ENCODE measurements at places on chromosomes 11 and 22.
A peak's percentile ranks its signal among the peaks of the same experiment; 100 is the strongest.

- no peak for DNase-seq
Observed at GRCh38 chr11:133325711-133326110, 206.6 kb downstream of the OPCML start.

DNA sequence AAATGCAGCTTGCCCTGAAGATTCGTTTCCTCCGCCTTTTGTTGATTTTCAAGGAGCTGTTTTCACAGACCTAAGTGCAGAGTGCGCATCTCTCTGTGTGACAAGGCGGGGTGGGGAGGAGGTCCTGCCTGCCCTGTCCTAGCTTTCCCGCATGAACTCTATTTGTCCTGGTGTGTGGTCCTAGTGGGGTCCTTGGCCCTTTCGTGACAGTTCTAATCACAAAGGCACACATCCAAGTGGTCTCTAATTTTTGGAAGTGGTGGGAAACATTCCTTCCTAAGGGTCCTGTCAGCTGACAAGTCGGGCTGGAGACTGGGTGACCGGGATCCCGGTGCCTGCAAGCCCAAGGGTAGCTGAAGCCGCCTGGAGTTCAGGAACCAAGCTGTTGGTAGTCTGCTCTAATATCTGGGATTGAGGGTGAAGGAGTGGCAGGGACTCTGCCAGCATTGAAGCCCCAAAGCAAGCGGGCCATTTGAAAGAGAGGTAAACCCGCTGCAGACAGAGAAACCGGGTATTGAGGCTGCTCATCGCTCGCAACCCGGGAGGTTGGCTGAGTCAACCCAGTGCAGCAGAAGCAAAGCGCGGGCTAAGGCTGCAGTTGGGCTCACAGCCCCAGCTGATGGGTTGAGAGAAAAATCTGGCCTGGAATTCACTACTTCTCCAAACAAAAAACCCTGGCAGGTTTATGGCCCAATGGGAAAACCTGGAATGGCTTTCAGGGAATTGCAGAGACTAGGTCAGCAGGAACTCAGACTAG is 28.1 kb upstream of the FBXO3 start:
- no peak for DNase-seq

- no peak for DNase-seq
Observed at GRCh38 chr11:128555606-128556005, 31.8 kb downstream of the ETS1 start.

GRCh38 chr11:65981972-65982823 is 19.8 kb downstream of the EIF1AD start:
- DNase-seq: no peak

DNA sequence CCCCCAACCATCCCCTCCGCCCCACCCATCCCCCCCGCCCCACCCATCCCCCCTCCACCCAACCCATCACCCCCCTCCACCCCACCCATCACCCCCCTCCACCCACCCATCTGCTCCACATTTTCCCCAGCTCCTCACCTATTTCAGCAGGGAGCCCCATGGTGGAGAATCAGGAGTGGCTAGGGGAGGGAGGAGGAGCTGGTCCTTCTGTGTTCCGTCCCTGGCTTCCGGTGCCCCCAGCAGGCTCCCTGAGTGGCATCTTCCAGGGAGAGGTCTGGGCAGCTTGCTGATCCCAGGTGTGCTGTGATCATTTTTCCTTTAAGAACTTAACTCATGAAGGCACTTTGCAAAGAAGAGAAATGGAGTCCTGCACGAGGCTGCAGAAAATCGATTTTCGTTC is 365.8 kb downstream of the TBC1D22A start:
- no peak for DNase-seq

DNA sequence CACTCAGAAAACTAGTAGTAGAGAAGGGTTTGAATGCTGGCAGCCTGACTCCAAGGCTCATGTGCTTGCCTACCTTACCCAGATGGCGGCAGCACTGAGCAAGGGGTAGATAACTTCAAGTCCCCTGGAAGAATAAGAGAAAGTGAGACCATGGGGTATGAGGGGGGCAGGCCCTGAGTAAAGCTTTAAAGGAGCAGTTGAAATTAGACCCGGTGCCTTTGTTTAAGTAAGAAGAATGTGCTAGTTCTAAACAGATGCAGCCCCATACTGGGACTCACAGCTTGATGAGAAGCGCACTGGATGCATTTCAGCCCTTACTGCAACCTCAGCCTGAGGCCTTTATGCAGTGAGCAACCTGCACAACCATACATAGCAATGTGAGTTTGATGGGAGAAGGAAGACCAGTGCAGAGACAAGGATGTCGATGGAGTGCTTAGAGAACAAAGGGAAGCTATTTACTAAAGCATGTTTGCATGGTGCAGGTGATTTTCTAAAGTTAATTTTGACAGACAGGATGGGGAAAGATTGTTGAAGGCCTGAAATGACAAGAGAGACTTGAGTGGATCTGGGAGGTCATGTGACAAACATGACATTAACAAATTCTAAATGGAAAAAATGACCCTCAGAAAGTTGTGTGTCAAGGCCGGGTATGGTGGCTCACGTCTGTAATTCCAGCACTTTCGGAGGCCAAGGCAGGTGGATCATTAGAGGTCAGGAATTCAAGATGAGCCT is 27.1 kb upstream of the TMA7B start:
- DNase-seq: no peak

DNA sequence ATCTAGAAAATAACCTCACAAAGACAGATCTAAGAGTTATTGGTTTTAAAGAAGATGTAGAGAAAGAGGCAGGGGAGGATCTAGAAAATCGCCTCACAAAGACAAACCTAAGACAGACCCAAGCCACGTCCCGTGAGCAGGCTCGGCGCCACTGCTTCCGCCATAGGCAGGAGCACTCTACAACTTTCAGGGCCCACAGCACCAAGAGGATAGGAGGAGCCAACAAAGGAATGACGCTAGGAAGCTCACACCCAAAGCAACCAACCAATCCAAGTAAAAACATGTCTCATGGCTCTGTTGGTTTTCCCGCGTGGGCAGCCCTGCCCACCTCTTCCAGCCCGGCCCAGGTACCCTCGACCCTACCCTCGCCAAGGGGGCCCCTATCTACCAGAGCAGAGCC is 4167.4 kb upstream of the OR11H1 start:
- no peak for DNase-seq

DNA sequence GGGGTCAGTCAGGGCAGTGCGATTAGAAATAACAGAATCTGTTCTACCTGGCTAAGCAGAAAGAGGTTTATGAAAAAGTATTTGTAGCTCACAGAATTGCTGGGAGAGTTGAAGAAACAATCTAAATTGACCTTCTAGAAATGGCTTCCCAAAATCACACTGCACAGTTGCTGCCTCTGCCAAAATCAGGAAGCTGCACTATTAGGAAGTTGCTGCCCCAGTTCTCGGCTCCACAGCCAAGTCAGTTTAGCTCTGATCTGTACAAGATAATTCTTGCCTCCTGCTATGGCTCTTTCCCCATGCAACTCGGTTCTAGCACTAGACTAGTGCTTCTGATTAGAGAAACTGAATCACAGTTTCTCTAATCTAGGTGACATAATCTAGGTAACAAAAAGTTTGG is 16.0 kb upstream of the CCDC90B start:
- DNase-seq: no peak

GRCh38 chr11:47332791-47333525 is 19.5 kb downstream of the MYBPC3 start:
- no peak for DNase-seq

- no peak for DNase-seq
Observed at GRCh38 chr22:42303396-42304323, 33.2 kb upstream of the TCF20 start.

DNA sequence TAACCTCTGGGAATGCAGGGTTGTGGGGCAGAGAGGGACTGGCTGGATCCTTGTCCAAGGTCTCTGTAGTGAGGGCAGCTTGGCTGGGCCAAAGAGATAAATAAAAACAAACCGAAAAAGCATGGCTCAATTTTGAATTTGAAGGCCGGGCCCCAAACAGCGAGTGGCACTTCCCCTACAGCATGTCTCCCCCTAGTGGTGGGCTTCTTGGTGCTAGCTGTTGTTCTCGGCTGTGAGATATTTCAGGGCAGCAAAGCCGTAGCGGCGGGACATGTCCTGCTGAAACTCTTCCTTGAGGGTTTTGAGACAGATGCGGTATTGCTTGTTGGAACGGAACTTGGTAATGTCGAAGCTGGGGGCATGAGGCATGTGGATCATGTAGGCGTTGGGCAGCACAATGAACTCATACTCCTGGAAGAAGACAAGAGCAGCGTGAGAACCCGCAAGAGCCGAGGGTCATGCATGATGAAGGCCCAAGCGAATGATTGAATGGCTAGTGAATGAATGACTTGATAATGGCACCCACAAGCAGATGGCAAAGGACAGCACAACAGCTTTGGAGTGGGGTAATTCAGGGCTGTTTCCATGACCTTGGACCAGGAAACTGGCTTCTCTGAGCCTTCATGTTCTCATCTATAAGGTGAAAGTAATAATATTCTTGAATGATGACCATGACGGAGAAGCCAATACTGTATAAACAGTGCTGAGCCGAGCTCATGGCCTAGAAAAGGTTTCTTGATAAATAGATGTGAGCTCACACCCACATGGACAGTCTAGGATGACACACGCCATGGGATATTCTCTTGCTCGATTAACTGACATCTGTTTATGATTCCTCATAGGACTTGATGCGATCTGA is 216.3 kb upstream of the SYN3 start:
- DNase-seq: no peak

DNA sequence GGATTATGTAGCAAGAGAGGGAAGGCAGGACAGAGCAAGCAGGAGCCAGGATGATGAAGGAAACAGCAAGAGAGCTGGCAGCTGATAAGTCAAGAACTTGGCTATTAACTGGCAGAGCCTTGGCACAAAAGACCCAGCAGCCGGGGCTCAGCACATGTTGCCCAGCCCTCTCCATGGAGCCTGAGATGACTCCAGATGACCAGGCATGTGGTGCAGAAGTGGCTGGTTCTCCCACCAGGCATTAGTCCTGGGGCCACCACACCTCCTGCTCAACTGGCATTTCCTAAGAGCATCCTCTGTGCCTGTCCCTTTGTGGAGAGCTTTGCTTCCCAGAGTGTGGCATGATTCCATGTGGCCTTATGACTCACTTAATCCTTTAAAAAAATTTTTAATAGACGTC is 522.6 kb downstream of the MN1 start:
- no peak for DNase-seq

GRCh38 chr22:20847318-20847822 is 11.2 kb downstream of the PI4KA start:
- DNase-seq: no peak

DNA sequence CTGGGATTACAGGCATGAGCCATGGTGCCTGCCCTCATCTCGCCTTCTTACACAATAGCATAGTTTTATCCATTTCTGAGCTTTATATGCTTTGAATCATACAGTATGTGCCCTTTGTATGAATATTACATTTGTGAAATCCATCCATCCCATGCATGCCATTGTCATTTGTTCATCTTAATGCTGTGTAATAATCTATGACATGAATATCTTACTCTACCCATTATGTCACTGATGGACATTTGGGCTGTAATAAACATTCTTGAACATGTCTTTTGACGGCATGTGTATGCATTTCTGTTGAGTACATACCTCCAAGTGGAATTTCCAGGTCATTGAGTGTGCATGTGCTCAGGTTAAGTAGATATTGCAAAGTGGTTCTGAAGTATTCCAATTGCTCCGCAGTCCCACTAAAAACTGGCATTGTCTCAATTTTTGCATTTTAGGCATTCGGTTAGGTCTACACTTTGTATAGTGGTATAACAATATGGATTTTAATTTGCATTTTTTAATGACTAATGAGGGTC is 339.3 kb upstream of the SYN3 start:
- no peak for DNase-seq

DNA sequence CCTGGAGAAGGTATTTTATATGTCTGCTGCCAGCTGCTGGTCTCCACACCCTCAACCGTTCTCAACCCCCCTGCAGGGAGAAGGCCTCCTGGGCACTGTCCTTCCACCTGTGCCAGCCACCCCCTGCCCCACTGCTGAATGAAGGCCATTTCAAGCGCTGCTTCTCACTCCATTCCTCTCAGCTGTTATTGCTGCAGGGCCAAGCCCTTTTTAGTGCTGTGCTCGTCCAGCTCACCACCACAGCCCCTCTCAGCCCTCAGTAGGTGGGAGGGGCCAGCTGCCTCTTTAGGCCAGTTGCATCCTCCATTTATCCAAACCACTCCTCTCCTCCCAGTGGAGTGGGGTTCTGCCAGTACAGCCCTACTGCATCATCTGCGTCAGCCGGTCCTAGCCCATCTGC is 1.8 kb upstream of the WBP2NL start:
- DNase-seq: no peak

DNA sequence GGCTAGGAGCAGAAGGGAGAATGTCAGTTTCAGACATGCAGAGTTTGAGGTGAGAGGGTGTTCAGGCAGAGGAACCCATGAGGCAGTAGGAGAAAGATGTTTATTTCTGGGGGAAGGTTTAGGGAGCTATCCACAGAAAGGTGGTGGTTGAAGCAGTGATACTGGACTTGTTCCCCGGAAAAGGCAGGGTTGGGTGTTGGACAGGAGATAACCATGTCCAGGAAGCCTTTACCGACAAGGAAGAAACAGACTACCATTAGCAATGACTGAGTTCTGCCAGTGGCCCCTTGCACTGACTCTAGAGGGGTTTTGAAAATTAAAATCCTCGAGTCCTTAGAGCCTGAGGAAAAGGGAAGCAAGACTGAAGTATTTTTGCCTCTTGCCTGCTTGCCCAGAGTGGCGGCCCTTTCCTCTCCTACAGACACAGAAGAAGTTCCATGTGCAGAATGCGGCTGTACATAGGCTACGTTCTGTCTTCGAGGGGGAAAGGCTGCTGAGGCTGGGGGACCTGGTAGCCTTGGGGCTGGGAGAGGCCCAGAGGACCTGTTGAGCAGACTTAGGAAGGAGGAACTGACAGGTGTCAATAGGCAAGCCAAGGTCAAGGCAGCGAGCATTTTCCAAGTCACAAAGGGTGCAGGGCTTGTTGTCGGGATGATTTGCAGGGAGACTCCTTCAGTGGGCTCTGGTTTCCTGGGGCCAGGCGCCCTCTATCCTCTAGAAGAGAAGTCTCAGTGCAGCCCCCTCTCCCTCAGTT is 146.7 kb downstream of the LDLRAD3 start:
- no peak for DNase-seq

- DNase-seq: no peak
Observed at GRCh38 chr11:72430741-72431570, 3.4 kb downstream of the CLPB start.

GRCh38 chr22:39350757-39351688 is 1.2 kb downstream of the SYNGR1 start:
- DNase-seq: no peak

- DNase-seq: peak; percentile 72
Observed at GRCh38 chr11:34051349-34052035, at the start of gene CAPRIN1. CAPRIN1 (plus strand) TSS chr11:34051731; CDS start chr11:34052421, 690 bp downstream.

Measured in activated CD8-positive, alpha-beta memory T cell treated with anti-CD3 and anti-CD28 coated beads for 1 hour (primary cell).